ENCODE measurements at places on chromosomes 5 and 9.
A peak's percentile ranks its signal among the peaks of the same experiment; 100 is the strongest.

GRCh38 chr5:2112173-2113025 is 229.7 kb upstream of the IRX4 start:
- DNase-seq = no peak

DNA sequence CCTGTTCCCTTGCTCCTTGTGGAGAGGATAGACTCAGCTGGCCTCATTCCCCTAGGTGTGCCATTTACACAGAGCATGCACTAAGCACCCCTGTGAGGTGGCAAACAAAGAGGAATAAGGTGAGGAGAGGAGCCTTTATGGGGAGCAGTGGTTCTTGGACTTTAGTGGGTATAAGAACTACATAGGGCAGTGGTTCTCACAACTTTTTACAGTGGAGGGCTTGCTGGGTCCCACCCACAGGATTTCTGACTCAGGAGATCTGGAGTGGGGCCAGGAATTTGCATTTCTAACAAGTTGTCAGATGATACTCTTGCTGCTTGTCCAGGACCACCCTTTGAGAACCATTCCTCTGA is 42.0 kb downstream of the CSF1R start:
- DNase-seq = no peak

DNA sequence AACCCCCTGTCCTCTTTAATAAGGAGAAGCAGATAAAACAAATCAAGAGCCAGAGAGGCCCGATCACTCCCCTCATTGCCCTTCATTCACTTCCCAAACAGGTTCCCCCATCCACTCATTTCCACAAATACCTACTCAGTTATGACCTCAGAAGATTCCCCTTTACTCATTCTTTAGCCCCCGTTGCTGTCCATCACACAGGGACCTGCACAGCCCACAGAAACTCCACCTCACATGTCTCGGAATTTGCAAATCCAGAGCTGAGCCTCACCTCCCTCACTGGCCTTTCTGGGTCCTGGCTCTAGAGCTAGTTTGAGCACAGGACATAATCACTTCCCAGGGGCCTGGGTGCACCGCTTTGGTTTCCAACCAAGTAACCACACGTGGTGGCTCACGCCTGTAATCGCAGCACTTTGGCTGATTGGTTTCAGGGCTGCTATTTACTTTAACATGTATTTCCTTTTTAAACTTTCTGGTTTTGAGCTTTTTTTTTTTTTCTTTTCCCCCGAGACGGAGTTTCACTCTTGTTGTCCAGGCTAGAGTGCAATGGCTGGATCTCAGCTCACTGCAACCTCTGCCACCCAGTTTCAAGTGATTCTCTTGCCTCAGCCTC is 17.8 kb downstream of the ATP6V0E1 start:
- DNase-seq = no peak

- DNase-seq = no peak
Observed at GRCh38 chr5:67652201-67652600, 455.6 kb upstream of the CD180 start.

DNA sequence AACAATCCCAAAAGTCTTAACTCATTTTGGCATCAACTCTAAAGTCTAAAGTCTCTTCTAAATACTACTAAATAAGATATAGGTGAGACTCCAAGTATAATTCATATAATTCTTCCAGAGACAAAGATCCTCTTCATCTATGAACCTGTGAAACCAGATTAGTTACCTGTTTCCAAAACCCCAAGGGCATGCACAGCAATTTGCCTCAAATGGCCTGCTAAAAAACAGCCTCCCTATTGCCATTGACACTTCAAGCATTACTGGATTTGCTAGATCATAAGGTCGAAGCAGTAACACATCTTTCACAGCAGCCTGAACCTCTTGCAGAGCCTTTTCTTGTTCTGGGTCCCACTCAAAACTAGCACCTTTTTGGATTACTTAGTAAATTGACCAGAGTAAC is 20.3 kb upstream of the GABRG2 start:
- DNase-seq = no peak

DNA sequence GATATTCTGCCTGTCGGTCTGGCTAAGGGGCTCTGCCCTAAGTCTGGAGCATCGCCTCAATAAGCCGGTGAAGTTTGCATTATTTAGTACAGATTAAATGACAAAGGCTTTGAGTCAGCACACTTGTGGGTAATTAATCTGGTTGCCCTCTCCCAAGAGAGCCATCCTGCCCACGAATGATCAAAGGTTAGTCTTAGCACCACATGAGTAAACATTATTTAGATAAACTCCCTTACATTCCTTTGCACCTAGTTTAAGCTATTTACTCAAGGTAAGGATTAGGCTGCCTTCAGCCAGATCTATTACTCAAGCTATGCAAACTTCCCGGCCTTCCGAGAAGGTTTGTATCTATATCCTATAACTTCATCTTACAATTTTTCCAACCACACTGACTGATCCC is 572.1 kb downstream of the CHSY3 start:
- DNase-seq = no peak

- DNase-seq = no peak
Observed at GRCh38 chr9:126429190-126429589, 102.6 kb downstream of the MVB12B start.

DNA sequence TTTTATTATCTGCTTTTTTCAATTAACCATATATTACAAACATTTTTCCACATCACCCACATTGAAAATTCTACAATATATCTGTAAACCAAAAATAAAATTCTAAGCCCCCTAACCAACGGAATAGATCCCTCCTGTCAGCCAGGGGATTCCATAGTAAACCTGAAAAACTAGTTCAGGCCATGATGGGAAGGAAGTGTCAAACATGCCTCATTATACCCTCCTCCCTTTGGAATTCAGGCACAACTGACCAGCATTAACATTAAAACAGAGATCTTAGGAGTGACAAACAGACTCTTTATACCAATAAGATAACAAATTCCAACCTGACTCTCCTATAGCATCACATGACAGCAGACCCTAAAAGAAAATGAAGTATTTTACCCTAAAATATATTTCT is 113.7 kb upstream of the DMRT1 start:
- no peak for DNase-seq

- DNase-seq = no peak
Observed at GRCh38 chr9:107221321-107221720, 61.8 kb upstream of the RAD23B start.

DNA sequence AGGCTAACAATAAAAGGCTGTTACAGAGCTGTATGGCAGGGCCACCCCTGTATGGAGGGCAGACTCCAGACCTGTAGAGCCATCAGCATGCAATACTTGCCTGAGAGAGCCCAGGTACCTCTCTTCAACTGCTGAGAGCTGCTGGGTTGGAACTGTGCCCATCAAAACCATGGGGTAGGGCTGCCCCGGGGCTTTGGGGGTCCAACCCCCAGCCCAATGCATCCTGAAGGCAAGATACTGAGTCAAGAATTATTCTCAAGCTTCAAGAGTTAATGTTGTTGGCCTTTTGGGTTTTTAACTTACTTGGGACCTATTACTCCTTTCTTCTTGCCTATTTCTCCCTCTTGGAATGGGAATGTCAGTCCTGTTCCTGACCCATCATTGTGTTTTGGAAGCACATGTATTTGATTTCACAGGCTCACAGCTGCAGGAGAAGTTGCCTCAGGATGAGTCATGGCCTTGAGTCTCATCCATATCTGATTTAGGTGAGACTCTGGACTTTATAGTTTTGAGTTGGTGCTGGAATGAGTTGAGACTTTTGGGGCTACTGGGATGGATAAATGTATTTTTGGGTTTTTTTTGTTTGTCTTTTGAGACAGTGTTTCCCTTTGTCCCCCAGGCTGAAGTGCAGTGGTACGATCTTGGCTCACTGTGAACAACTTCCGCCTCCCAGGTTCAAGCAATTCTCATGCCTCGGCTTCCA is 21.0 kb upstream of the CDK7 start:
- no peak for DNase-seq

DNA sequence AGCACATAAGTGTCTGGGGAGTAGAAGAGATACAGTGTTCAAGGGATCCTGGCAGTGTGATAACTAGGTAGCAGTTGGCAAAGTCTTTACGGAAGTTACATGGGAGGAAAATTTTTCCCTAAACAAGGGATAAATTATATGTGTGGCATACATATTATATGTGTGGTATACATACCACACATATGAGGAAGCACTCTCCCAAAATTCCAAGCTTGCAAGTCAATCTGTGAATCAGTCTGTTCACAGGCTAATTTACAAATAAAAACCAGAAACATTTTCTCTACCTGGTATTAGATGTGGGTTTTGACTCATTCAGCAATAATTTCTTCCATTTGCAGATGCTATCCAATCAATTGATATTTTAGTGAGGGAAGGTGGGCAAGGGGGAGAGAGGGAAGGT is 110.0 kb downstream of the ISOC1 start:
- DNase-seq = no peak

DNA sequence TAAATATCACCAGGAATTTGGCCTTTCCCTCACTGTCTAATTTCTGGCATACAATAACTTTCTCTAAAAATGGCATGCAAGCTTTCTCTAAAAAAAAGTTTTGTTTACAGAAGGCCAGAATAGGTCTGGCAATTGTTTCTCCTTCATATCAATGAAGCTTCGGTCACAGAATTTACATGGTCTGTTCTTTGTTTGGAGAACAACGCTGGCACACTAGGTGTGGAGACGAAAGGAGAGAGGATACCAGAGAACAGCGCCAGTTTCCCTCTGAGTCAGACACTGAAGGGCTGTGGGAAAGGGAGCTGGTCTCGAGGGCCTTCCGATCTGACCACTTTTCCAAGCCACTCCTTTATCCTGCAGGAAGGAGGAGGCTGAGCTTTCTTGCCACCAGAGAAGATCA is 60.1 kb upstream of the ITGA1 start:
- no peak for DNase-seq

DNA sequence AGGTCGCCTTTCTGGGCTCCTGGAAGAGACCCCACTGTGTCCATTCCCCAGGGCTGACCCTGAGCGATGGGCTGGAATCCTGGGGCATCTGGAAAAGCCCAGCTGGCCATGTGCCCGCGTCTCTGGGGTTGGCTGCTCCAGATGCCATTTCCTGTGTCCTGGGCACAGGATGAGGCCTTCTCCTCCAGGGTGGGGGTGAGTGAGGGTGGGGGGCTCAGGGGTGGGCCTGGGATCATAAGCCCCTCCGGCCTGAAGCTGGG is 30.7 kb downstream of the PAEP start:
- no peak for DNase-seq

DNA sequence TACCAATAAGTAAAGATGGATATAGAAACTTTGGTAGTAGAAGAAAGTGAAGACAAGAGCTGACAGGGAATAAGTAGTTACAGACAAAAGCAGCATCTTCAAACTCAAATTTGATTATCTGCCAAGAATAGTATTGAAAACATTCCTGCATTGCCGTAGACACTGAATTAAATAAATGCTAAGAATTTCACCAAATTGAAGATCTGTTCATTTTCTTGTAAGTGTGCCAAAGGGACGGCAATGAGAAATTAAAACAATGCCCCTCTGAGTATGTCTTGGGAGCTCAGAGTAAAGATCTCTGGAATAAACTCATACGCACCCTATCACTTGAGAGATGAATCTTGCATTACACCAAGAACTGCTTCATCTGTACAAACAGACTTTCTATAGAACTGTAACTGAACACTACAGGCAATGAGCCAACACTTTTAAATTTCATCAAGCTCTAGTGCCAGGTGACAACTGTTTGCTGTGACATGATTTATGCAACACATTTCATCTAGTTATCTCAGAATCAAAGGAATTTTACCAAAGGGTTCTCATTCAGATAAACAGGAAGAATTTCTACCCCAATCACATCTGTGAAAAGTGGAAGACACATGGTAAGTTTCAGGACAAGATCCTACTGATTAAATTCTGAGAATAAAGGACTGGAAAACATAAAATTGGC is 66.9 kb downstream of the RFX3 start:
- no peak for DNase-seq

DNA sequence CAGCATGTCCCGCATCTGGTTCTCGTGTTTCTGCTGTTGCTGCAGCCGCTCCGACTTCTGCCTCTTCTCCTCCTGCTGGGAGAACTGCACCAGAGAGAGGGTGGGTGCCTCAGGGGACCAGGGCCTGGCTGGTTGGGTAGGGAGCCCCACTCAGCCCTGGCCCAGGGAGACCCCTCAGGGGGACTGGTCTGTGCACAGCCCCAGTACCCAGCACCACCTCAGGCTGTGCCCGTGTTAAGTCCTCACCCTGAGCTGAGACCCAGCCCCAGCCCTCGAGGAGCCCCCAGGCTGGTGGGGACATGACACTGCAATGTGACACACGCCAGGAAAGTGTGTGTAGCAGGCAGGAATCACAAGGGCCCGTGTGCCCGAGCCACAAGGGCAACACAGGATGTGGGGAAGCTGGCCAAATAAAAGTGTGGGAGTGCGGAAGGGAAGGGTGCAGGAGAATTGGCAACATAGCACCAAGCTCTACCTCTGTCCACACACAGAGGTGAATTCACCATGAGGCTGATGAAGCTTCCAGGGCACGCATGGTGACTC is 48.2 kb upstream of the FBXW11 start:
- DNase-seq = no peak

DNA sequence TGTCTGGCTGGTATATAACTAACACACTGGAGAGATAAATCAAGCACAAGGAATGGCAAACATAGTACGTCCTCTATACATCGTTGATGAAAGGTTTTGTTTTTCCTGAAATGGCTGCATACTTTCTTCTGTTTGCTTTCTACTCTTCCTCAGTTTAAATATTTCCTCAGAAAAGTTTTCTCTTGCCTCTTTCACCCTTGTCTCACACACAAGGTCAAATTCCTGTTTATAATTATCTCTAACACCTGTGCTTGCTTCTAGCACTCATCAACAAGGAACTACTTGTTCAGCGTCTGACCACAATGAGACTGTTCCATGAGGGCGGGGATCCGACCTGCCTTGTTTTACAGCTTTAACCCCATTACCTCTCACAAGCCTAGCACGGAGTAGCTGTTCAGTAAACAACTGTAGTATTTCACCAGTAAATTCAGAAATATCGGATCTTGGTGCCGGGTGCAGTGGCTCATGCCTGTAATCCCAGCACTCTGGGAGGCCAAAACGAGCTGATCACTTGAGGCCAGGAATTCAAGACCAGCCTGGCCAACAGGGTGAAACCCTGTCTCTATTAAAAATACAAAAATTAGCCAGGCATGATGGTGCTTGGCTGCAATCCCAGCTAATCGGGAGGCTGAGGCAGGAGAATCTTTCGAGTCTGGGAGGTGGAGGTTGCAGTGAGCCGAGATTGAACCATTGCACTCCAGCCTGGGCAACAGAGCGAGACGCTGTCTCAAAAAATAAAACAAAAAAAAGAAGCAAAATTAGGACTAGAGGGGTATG is 37.0 kb downstream of the NR6A1 start:
- DNase-seq = no peak

- DNase-seq = peak; percentile 48
Observed at GRCh38 chr9:98074115-98074990, 17.8 kb downstream of the NANS start.

- DNase-seq = peak; percentile 40
Observed at GRCh38 chr5:15183520-15183919, 311.9 kb upstream of the ANKH start.
